Activated CD4-positive, alpha-beta T cell treated with anti-CD3 and anti-CD28 coated beads, Interleukin-10, Interleukin-2, amounts not matched to agents 100 ng/mL and 50 ng/mL, durations not matched to agents 16 hours and 8 hours (primary cell): ENCODE measurements at places on chromosomes 16 and 17.

DNA sequence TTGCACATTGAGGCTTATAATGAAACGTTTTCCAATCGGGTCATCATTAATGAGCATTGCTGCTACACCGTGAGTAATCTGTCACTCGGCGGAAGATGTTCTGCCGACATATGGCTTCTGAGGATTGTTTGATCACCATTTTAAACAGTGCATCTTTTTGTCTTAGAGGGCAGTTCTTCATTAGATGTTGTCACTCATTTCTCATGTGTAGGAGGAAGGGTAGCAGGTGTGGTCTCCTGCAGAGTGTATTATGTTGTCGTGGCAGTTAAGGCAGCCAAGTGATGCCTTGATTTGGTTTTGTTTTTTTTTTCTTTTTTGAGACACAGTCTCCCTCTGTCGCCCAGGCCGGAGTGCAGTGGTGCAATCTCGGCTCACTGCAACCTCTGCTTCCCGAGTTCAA lies 50.5 kb downstream of the SEC14L1 start:
- no peak for DNase-seq

GRCh38 chr17:48671697-48672171 lies 45.6 kb upstream of the HOXB9 start:
- DNase-seq: peak; percentile 67

DNA sequence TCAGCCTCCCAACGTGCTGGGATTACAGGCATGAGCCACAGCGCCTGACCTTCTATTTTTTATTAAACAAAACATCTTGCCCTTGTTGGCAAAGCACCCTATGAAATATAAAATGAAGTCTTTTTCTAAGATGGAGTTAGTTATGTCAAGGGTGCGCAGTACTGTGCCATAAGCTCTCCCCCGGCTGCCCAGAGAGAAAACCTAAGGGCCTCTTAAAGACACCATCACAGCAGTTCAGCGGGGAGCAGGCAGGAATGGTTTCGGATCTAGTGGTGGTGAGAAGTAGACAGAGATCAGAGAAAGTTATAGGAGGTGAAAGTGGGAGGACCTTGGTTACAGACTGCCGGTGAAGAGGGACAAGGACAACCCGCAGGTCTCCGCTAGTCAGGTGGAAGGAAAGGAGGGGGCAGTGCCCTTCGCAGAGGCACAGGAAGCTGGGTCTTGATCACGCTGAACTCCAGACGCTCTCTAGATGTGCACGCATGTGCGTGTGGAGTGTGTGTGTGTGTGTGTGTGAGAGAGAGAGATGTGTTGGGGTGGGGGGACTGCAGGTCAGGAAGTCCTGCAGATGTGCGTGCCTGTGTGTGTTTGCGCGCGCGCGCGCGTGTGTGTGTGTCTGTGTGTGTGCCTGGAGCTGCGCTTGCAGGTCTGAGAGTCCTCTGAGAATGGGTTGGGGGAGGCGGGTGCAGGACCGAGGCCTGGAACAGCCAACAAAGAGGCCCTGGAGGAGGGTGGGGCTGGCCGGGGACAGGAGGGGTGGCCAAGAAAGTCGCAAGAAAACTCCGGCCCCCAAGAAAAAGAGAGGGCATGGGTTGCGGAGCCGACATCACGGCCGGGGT lies 748 bp upstream of the CMTM3 start:
- DNase-seq: peak; percentile 88

DNA sequence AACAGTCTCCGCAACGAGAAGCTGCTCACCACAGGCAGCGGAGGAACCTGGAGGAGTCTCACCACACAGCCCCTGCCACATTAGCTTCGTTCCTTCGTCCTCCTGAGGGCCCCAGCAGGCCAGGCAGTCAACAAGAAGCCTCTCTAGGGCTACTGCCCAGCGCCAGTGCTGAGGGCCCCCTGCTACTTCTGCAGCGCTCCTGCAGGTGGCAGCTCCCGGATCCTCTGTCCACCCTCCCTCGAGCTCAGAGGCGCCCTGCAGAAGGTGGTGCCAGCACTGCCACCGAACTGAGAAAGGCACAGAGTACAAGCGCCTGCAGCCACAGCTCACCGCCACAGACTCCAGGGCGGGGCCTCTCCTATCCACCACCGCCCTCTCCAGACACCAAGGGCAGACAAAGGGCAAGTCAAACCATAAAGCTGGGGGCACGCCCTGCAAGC lies 27.3 kb downstream of the KDM8 start:
- peak; percentile 76 for DNase-seq

DNA sequence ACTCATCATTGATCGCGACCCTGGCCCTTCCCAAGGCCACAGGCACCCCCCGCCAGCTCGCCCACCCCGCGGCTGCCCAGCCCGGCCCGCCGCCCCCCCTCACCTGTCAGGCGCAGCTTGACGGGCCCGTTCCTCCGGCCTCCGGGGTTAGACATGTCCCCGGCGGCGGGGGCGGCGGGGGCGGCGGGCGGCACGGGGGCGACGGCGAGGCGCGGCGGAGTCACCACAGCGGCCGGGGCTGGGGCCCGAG lies 456 bp downstream of the SMURF2 start:
- DNase-seq: no peak
